Natural killer cell treated with Interleukin-12 subunit alpha and Interleukin-12 subunit beta and Interleukin-15 and Interleukin-18, amount 100 ng/mL, for 72 hours (primary cell): ENCODE measurements at places on chromosomes 6 and 20. TPM values are rescaled to one million over a fixed set of nuclear protein-coding genes. Genes with fewer than 3 reads are reported as not detected.

ASIP gene
- total RNA-seq = not detected

GRCh38 chr6:4649728-4650127 lies 126.5 kb upstream of the CDYL start:
- H3K27ac ChIP-seq = no peak overlapping the region
- no peak for DNase-seq
- H3K4me1 ChIP-seq = peaks cover 17% of the 10 kb centered on the region
- peaks cover 11% of the 10 kb centered on the region for H3K27me3 ChIP-seq

GRCh38 chr6:105077596-105078385 lies 102.0 kb downstream of the POPDC3 start:
- no peaks in the 10 kb centered on the region for H3K4me1 ChIP-seq
- H3K4me3 ChIP-seq = no peak overlapping the region
- H3K27ac ChIP-seq = no peak overlapping the region
- H3K36me3 ChIP-seq = no peaks in the 10 kb centered on the region

GRCh38 chr6:126804332-126805064 lies 314.0 kb upstream of the RSPO3 start:
- H3K27me3 ChIP-seq = no peaks in the 10 kb centered on the region
- no peak overlapping the region for H3K27ac ChIP-seq
- no peaks in the 10 kb centered on the region for H3K36me3 ChIP-seq
- H3K4me1 ChIP-seq = no peaks in the 10 kb centered on the region
- no peak for DNase-seq
- H3K4me3 ChIP-seq = no peak overlapping the region

DNA sequence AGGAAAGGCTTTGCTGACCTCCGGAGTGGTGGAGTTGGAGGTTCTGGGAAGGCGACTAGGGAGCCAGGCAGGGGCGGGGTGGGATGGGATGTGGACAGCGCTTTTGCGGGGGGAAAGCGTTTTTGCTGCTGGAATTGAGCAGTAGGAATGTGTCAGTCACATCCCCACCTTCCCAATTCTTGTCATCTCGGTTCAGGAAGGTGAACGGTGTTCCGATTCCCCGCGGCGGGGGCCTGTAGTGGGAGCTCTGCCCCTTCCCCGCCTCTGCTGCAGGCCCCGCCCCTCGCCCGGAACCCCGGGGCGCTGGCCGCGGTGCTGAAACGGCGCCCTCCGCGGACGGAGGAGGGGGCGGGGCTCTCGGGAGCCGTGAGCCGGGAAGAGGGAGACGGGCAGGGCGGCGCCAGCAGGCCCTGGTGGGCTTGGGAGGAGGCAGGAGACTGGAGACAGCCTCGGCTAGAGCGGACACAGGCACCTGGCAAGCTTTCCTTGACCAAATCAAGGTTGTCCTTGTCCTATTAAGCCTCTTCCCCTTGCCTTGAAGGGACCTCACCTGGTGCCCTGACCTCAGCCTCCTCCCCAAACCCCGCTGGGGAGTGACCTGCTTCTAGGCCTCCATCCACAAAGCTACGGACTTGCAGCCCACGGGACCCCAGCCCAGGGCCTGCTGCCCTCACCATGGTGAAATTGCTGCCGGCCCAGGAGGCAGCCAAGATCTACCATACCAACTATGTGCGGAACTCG lies at the start of gene LHFPL5:
Gene LHFPL5 (plus strand): TSS at position 357 of the 741 bp plus-strand sequence. CDS start 319 bp downstream, at position 676.
- DNase-seq = no peak
- H3K4me3 ChIP-seq = no peak within 1 kb of the TSS
- no peaks in the 10 kb centered on the region for H3K36me3 ChIP-seq
- H3K4me1 ChIP-seq = no peaks in the 10 kb centered on the region
- no peak within 1 kb of the TSS for H3K27ac ChIP-seq

DNA sequence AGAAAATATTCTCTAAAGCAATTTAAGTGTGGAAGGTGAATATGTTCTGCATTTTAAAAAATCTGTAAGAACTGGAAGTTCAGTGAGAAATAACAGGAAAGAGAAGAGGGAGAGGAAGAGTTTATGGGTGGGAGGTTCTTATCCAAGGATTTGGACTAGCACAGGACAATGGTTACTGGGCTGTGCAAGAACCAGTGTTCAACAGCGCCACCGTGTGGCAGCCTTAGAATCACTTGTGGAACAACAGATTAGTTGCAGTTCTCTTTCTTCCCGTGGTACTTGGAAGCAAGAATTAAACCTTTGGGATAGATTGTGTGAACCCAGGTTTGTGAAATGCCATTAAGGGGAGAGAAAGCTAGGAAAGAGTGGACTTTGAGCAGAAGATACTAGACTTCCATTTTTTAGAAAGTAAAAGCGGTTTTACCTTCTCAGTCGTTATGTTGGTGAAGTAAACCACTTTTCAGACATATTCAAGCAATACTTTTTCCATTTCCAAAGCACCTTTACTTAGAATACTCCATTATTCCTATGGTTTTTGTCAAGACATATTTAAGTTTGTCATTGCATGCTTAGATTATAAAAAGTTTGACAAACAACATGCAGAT lies 436.7 kb downstream of the RNF144B start:
- H3K36me3 ChIP-seq = peaks cover 28% of the 10 kb centered on the region
- no peak overlapping the region for H3K27ac ChIP-seq
- H3K4me1 ChIP-seq = no peaks in the 10 kb centered on the region
- DNase-seq = no peak
- H3K27me3 ChIP-seq = no peaks in the 10 kb centered on the region
- H3K4me3 ChIP-seq = no peak overlapping the region

DNA sequence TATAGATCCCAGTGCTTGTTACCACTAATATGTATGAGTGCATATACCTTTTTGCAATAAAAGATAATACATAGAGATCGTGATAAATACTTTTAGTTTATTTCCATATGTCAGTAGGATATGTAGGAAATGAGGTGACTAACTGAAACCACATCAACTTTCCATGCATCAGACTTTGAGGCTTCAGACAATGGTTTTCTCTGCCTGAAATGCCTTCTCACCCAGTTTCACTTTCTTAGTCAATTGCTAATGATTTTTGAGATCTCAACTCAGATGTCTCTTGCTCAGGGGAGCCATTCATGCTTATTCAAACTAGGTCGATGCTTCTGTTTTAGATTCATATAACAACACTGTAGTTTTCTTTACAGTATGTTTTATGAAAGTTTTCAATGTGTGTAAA lies 626.6 kb upstream of the ADGRB3 start:
- peaks cover 18% of the 10 kb centered on the region for H3K36me3 ChIP-seq
- H3K27ac ChIP-seq = no peak overlapping the region
- H3K27me3 ChIP-seq = no peaks in the 10 kb centered on the region
- no peaks in the 10 kb centered on the region for H3K4me1 ChIP-seq
- DNase-seq = no peak

GRCh38 chr6:100289285-100289684 lies 175.4 kb downstream of the SIM1 start:
- no peak overlapping the region for H3K4me3 ChIP-seq
- no peaks in the 10 kb centered on the region for H3K27me3 ChIP-seq
- H3K27ac ChIP-seq = no peak overlapping the region

DNA sequence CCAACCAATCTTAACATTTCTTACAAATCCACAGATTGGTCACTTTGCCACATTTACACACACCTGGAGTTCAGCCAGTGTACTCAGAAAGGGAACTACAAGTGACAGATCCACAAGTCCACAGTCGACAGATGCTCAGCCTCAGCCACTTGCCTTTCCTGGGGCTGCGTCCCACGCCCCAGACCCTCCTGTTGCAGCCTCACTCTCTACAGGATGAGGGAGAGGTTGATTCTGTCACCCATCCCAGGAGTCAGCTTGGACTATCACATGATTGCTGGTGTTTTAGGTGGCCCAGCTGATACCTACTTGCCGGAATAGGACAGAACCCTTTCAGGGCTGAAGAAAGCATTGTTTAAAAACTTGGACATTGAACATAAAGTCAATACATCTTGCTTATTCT lies 108.8 kb downstream of the FAM120B start:
- no peak for DNase-seq
- no peak overlapping the region for H3K4me3 ChIP-seq
- H3K36me3 ChIP-seq = peaks cover 9% of the 10 kb centered on the region
- peaks cover 36% of the 10 kb centered on the region for H3K4me1 ChIP-seq
- no peaks in the 10 kb centered on the region for H3K27me3 ChIP-seq

HSPA1L gene
- total RNA-seq = 4.1 TPM
